ENCODE measurements at places on chromosomes 1 and 21.

DNA sequence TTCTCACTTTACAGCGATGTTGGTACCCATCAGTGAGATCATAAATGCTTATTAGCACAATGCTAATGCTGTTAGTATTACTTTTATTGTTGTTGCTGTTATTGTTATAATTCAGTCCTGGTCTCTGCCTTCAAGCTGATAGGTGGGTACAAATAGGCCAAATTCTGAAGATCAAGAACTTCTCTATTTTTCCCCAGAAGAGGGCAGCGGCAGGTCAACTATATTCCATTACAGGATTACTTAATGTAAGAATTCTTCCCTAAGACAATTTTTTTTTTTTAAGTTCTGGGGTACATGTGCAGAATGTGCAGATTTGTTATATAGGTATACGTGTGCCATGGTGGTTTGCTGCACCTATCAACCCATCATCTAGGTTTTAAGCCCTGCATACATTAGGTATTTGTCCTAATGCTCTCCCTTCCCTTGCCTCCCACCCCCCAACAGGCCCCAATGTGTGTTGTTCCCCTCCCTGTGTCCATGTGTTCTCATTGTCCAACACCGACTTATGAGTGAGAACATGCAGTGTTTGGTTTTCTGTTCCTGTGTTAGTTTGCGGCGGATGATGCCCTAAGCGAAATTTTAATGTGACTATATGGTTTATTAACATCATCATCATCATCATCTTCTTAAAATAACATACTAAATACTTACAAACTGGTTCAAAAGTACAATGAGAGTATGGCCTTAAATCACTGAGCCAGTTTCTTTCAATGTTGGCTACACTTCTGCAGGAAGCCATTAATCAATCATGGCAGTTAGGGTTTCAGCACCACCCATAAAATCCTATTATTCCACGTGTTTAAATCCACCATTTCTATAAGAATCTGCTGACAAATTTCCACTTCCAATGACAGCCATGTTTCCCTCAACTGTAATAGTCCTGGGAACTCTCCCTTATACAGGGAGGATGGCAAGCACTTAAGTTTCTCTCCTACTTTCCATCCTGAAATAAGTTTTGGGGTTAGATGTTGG lies 19.2 kb downstream of the SLC19A2 start:
- peak; percentile 56 for DNase-seq

- DNase-seq = peak; percentile 69
These were observed 1.6 kb downstream of the KCNE1 start for GRCh38 chr21:34510148-34511142.

- no peak for DNase-seq
These were observed 16.7 kb upstream of the PRDM15 start for GRCh38 chr21:41895643-41896493.

GRCh38 chr1:206843626-206844025 lies 21.8 kb upstream of the IL20 start:
- no peak for DNase-seq

DNA sequence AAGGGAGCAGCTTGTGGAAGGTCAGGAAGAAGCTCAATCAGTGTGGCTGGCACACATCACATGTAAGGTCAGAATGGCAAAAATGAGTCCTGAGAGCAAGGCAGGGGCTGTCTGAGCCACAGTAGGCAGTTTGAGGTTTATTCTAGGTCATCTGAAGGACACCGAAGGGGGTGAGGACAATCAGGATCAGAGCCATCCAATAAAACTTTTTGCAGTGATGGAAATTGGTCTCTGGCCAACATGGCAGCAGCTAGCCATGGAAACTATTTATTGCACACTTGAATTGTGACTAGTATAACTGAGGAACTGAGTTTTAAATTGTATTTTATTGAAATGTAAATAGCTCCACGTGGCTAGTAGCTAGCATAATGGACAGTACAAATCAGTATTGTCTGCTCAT lies 97.0 kb upstream of the CACNA1E start:
- no peak for DNase-seq

DNA sequence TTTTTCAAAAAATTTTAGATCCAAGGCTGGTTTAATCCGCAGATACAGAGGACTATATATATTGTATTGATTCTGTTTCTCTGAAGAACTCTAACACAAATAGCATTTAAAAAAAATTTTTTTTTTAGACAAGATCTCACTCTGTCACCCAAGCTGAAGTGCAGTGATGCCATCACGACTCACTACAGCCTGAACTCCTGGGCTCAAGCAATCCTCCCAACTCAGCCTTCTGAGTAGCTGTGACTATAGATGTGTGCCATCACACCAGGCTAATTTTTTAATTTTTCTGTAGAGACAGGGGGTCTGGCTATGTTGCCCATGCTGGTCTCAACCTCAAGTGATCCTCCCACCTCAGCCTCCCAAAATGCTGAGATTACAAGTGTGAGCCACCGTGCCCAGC lies 3.0 kb downstream of the ANKRD45 start:
- peak; percentile 79 for DNase-seq

GRCh38 chr21:26877018-26877417 lies 31.8 kb upstream of the ADAMTS1 start:
- no peak for DNase-seq

- DNase-seq = peak; percentile 83
These were observed 5.8 kb upstream of the FNBP1L start for GRCh38 chr1:93442008-93442666.

DNA sequence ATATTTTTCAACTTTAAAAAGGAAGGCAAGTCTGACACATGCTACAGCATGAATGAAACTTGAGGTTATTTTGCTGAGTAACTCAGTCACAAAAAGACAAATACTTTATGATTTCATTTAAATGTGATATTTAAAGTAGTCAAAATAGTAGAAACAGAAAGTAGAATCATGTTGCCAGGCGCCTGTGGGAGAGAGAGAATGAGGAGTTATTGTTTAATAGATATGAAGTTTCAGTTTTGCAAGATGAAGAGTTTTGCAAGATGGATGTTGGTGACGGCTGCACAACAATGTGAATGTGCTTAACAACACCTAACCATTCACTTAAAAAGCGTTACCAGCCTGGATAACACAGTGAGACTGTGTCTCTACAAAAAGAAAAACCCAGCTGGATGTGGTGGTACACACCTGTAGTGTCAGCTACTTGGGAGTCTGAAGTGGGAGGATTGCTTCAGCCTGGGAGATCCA lies 20.7 kb upstream of the ATP1A1 start:
- no peak for DNase-seq

DNA sequence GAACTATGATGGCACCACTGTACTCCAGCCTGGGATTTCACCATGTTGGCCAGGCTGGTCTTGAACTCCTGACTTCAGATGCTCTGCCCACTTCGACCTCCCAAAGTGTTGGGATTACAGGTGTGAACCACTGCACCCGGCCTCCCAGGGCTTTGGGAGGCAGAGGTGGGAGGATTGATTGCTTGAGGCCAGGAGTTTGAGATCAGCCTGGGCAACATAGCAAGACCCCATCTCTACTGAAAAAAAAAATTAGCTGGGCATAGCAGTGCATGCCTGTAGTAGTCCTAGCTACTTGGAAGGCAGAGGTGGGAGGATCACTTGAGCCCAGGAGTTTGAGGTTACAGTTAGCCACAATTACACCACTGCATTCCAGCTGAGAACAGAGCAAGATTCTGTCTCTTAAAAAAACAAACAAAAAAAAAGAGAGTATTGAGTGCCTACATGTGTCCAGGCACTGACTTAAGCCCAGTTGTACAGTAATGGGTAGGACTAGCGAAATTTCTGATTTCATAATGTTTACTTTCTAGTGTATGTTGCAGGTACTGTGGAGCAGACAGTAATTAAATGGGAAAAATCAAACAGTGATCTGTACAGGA lies 4.2 kb downstream of the MANEAL start:
- DNase-seq = peak; percentile 15

DNA sequence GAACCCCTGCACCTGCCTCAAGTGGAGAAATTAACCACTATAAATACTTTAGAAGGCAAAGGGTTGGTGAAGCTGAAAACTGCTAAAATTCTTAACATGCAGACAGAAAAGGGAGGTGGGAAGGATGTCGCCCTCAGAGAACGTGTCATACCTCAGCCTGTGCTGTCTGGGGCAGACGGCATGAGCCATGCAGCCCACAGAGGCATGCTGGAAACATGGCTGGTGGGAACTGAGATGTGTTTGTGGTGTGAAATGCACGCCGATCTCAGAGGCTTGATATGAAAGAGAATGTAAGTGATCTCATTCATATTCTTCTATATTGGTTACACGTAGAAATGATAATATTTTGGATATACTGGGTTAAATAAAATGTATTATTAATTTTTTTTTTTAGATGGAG lies 16.3 kb downstream of the AGPAT3 start:
- no peak for DNase-seq

DNA sequence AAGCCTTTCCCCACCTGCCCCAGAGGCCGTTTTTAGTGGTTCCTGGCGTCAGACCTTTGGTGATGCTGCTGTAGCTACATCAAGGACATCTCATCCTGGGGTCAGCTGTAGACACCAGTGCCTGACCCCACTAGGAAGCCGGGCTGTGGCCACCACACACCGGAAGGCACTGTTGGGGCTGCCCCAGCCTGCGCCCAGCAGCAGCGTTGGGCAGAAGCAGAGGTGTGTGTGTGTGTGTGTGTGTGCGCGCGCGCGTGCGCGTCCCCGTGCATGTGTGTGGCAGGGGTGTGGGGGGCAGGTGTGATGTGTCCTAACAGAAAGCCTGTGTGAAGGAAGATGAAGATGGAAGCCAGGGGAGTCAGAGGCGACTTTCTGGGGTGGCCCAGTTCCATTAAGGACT lies 62.0 kb upstream of the COL6A1 start:
- no peak for DNase-seq
